Sciatic nerve (tissue), 2 donors: ENCODE measurements at places on chromosomes 11 and 22. TPM values are rescaled to one million over a fixed set of nuclear protein-coding genes. Genes with fewer than 3 reads are reported as not detected.

Gene CELSR1
- 1.9 TPM for total RNA-seq

Gene KRTAP5-10
- not detected for total RNA-seq

Gene LIPT2
- 1.6 TPM for total RNA-seq

Gene LRRC32
- total RNA-seq, result 192 TPM

Gene TSSK2
- not detected for total RNA-seq

Gene MS4A2
- 3.1 TPM for total RNA-seq

Gene TIGD3
- not detected for total RNA-seq

Gene MRPL17
- total RNA-seq, result 25.5 TPM
